Spleen (tissue), 13 donors: ENCODE measurements at places on chromosomes 4 and X. TPM values are rescaled to one million over a fixed set of nuclear protein-coding genes. Genes with fewer than 3 reads are reported as not detected.

- DNase-seq = no peak
Observed at GRCh38 chr4:108662629-108663028, 12.2 kb downstream of the OSTC start.

The IL2RG gene
- total RNA-seq = 119 TPM

The SEL1L3 gene
- 125 TPM for total RNA-seq

- no peak for DNase-seq
Observed at GRCh38 chrX:20271730-20272129, 5.0 kb upstream of the RPS6KA3 start.

DNA sequence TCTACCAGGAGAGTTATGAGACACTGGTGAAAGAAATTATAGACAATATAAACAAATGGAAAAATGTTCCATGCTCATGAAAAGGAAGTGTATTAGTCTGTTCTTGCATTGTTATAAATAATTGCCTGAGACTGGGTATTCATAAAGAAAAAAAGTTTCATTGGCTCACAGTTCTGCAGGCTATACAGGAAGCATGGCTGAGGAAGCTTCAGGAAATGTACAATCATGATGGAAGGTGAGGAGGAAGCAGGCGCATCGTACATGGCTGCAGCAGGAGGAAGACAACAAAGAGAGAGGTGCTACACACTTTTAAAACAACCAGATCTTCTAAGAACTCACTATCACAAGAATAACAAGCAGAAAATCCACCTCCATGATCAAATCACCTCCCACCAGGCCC lies 184.3 kb downstream of the NPNT start:
- DNase-seq = no peak

The N4BP2 gene
- 12.8 TPM for total RNA-seq

The TCEAL6 gene
- not detected for total RNA-seq

DNA sequence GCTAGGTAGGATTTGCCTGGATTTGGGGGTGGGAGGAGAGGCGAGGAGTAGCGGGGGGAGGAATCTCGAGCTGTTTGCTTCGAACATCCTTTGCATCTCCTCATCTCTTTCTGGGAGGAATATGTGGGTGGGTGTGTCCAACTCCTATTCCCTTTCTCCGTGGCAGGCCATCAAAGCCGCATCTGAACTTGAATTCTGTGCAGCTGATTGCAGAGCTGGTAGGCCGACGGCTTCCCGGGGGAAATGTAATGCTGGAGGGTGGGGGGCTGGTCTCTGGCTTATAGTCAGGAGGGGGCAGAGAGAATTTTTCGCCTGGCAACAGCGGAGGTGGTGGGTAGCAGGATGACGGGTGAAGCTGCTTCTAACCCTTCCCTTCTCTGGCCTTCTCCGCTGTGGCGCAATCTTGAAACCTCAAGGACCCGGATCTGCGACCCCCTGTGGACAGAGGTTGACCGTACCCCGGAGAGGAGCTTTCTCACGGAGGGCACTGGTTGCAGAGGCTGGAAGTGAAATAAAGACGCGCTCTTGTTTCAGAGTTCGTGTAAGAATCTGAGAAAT lies 628 bp downstream of the ZCCHC12 start:
- DNase-seq = no peak

DNA sequence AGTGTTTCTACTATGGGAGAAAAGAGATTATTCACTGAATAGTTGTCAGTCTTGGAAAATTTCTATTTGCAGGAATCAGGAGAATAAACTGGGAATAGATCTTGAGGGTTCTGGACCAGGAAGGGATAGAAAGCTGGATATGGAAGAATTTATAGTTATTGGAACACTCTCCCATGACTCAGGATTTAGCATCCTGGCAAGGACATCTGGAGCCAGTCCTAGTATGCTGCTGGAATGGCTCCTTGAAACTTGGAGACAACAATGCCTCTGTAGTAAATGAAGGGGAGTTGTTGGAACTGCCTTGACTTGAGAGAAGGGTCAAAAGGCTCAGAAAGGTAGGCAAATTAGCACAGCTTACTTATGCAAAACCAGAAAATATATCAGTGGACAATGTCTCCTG lies 23.5 kb upstream of the THOC2 start:
- DNase-seq = no peak

GRCh38 chr4:71377561-71377960 lies 38.7 kb downstream of the SLC4A4 start:
- DNase-seq = no peak

- DNase-seq = no peak
Observed at GRCh38 chr4:183773790-183774189, 114.7 kb downstream of the TRAPPC11 start.

DNA sequence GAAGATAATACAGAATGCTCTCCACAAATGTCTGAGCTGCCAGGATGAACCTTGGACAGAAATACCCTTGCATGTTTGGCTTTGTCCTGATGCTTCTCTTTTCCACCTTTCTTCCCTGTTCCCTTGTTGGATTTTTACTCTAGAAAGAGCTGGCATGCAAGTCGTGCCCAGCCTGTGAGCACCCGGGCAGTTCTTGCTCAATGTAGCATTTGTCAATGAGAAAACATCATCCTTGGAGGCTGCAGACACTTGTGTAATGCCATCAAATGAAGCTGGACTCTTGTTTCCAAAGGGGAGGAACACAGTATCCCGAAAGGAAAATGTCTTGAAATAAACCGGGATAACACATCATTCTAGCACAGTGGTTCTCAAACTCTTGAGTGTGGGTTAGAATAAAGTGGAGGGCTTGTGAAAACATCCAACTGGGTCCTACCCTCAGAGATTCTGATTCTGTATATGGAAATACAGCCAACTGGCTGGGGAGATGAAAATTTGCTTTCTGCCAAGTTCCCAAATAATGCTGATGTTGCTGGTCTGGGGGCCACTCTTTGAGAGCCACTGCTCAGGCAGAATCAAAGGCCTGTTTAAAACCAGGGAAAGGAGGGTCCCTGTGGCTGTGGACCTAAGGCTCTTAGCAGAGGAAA lies 237.2 kb downstream of the SPATA18 start:
- no peak for DNase-seq
